Heart right ventricle (tissue), 16 donors: ENCODE measurements at places on chromosomes 3 and 15. TPM values are rescaled to one million over a fixed set of nuclear protein-coding genes. Genes with fewer than 3 reads are reported as not detected.

FRMD4B gene
- 7.8 TPM for polyA plus RNA-seq

ZDHHC3 gene
- polyA plus RNA-seq, result 30.7 TPM

- no peak for DNase-seq
These were observed 234.3 kb downstream of the SHOX2 start for GRCh38 chr3:157871838-157872460.

DNA sequence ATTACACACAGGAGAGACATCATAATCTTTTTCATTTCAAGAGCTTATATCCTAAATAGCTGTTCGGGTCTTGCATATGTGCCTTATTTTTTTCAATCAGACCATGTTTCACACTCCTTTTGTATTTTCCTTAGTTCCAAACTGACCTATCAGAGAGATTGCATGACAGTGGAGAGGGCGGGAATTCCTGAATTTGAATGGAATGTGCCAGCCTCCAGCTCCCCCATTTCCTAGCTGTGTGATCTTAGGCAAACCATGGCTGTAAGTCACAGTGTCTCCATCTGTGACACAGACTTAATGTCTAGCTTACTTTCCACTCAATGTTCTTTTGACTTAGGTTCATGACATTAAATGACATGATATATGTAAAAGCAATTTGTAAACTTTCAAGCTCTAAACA, 62.0 kb upstream of the CSTA start:
- no peak for DNase-seq

DNA sequence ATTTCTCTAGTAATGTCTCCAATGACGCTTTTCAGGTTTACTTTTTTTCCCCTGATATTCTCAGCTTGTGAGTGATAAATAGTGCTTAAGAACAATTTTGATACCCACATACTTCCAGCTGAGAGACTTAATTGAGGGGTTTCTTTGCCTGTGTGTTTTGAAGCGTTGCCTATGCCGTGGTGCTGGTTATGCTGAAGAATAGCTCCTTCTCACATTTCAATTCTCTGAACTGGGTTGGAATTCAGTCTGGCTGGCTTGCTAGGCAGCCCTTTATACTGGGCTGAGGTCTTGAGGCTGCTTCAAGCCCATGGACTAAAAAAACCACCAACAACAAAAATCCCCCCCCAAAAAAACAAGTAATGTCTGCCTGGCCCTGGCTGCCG, 87.4 kb downstream of the CHST2 start:
- DNase-seq, result no peak

DNA sequence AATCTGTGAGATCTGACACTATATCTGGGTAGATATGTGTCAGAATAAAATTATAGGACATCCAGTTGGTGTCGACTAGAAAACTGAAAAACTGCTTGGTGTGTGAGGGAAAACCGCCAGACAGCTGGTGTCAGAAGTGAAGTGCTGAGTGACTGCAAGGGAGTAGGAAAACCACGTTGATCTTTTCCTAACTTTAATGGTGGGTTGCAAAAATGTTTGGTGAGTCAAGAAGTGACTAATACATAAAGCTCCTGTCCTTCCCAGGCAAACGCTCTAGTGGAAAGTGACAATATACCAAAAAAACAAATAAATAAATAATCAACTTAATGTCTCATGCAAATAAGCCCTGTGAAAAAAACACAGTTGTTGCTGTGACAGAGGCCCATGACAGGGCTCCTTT, 7.3 kb upstream of the CD96 start:
- no peak for DNase-seq
